Activated CD4-positive, alpha-beta T cell treated with anti-CD3 and anti-CD28 coated beads for 24 hours (primary cell): ENCODE measurements at places on chromosomes 13 and 19.

GRCh38 chr19:32909257-32909656, 39.7 kb upstream of the SLC7A9 start:
- no peak for DNase-seq

DNA sequence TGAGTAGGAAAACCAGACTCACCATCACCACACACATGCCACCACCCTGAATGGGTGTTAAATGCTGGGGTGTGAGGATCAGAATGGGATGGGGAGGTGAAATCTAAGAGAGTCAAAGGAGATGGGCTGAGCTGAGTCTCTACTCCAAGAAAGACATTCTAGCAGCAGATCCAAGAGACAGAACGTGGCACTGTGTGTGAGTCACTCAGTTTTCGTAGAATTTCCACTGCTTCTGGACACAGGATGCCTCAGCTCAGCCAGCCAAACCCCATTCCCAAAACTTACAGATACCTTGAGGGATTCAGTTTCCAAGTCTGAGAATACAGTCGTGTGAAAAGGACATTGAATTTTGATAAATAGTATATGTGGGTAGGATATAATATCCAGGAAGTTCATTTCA, 7.3 kb upstream of the CYP2A7 start:
- no peak for DNase-seq

GRCh38 chr19:44841231-44841630, 4.9 kb upstream of the NECTIN2 start:
- DNase-seq: no peak

GRCh38 chr13:40333226-40333625, 333.2 kb downstream of the FOXO1 start:
- DNase-seq: no peak

DNA sequence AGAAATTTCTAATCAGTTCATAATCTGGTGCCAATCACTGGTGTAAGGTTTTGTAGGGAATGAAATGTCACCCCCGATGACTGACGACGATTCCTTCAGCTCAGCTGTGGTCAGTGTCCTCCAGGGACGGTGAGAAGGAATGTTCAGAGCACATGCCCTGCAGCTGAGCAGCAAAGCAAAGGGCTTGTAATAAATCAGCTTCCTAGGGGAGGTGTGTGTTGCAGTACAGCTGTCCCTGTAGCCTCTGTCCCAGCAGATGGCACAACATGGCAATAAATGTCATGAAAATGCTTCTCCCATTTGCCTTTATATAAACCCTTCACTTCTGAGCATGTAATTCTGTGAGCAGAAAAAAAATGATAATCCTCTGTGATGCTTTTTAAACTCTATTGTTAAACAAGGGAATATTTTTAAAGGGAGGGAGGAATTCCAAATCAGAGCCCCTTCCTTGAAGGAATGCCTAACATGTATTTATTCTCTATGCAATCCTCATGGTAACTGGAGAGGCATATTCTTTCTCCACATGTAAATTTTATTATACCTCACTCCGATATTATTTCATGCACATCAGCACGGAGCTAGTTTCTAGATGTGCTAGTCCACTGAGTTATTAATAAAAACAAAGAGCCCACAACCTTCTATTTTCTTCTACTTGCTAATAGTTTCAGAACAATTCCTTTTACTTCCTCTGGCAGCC, 102.5 kb downstream of the FAM216B start:
- no peak for DNase-seq

DNA sequence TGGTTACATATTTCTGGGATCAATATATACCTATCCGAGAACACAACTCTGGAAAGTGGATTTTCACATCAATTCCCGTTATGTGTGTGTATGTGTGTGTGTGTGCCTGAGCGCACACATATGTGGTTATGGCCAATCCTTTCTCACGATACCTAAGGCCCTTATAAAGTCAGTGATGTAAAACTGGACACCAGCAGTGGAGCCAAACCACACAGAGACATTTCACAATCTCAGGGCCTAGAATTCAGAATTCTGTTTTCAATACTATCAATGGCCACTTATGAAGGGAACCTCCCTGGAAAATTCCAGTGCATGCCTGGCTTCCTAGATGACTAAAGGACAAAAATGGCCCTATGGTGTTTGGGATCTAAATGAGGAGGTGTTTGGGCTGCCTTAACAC, 187.3 kb upstream of the UBL3 start:
- DNase-seq: no peak

GRCh38 chr13:48562296-48563066, 29.6 kb upstream of the RCBTB2 start:
- DNase-seq: peak; percentile 13

GRCh38 chr19:39746836-39747529, 9.2 kb upstream of the CLC start:
- DNase-seq: no peak

GRCh38 chr13:66778461-66778860, 451.7 kb downstream of the PCDH9 start:
- no peak for DNase-seq

- DNase-seq: no peak
Observed at GRCh38 chr13:22777207-22777606, 403.6 kb upstream of the SGCG start.

GRCh38 chr19:33286899-33287298, 15.4 kb downstream of the CEBPA start:
- DNase-seq: no peak

DNA sequence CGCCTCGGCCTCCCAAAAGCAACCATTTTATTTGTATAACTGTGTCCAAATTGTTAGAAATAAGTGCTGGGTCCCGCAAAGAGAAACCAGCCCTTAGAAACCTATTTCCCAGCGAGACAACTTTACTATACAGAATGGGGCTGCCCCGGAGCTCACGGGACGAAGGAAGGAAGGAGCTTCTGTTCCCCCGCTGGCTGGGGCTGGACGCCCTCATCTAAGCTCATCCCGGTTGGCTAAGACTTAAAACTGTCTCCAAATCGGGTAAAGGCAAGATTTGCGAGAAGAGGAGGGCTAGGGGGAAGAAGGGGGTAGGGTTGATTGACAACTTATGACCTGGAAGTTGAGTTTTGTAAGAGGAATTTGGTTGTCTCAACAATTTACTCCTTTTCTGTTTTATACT, 12.3 kb upstream of the BSG start:
- DNase-seq: no peak

- no peak for DNase-seq
Observed at GRCh38 chr13:108925070-108925469, 295.7 kb downstream of the MYO16 start.

DNA sequence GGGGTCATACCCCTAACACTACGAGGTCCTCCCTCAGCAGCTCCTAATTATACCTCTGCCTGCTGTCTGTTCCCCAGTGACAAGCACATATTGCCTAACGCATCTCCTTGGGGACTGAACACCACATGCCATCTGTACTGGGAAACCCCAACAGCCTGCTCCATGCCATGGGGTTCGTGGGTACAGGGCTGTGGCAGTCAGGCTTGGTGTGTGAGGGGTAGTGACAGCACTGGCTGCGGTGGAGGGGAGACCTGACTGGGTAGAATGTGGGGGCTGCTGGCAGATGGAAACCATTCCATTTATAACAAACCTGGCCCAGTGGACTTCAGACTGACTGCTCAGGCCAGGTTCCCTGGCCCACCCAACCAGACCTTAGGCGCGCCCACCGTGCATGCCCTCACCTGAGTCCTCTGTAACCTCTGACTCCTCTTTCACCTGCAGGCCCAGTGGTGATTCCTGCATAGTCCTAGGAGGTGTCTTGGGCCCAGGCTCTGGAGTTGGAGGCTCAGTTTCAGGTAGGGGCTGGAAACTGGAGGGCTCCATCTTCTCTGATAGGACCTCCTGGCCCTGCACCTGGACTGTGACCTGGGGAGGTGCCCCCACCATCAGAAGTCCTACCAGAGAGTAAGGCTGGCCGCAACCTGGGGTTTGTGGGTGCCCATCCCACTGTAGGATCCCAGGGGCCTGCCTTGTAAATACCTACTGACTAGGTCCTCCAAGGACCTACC, 3.0 kb downstream of the MZF1 start:
- DNase-seq: no peak

DNA sequence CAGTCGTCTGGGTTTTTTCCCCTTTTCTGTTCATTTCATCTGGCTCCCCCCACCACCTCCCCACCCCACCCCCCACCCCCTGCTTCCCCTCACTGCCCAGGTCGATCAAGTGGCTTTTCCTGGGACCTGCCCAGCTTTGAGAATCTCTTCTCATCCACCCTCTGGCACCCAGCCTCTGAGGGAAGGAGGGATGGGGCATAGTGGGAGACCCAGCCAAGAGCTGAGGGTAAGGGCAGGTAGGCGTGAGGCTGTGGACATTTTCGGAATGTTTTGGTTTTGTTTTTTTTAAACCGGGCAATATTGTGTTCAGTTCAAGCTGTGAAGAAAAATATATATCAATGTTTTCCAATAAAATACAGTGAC, 9.3 kb downstream of the CALM3 start:
- no peak for DNase-seq

- DNase-seq: no peak
Observed at GRCh38 chr13:111789420-111789819, 277.5 kb upstream of the SOX1 start.

DNA sequence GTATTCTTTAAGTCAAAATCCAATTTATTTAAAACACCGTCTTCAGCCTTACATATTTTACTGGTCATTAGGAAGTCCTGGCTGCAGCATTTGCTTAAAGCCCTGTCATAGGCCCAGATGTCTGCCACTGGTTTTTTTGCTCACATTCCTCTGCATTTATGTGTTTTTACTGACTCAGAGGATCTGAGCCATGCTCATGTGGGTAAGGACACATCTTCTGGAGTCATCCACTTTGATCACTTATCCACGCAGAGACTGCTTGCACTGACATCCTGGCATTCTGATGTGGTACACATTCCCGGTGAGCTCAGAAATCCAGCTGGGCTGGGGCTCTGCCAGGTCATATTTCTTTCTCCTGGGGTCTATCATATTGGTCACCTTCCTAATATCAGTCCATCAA, 531.7 kb upstream of the ARGLU1 start:
- no peak for DNase-seq

DNA sequence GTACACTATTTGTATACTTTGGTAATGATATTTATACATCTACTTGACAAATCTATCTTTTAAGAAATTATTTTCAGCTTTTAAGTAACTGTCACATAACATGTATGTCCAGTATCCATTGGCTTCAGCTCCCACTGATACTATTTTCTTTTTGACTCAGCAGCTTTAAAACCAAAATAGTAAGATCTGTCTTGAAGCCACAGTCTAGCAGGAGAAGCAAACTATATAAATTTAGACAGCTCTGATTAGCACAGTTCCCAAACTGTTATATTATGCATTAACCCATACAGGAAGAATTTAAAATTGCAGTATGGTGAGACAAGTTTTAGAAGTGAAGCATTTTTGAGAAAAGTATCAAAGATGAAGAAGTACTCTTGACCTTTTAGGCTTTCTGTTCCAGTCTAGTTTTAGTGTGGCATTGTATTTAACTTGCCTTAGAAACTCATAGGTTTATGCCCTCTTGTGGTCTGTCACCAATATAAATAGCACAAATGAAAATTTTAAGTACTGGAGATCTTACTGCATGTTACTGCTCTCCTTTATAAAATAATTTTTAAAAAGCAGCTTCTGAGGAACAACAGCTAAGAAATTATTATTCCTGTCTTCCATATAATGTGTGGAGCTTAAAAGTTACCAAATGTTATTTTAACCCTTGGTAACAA, 24.7 kb downstream of the URI1 start:
- DNase-seq: no peak

- no peak for DNase-seq
Observed at GRCh38 chr13:28321756-28322155, 173.2 kb downstream of the FLT1 start.

GRCh38 chr19:45025264-45025663, 13.6 kb upstream of the CLASRP start:
- no peak for DNase-seq

GRCh38 chr13:73832825-73833224, 301.4 kb downstream of the KLF12 start:
- no peak for DNase-seq

DNA sequence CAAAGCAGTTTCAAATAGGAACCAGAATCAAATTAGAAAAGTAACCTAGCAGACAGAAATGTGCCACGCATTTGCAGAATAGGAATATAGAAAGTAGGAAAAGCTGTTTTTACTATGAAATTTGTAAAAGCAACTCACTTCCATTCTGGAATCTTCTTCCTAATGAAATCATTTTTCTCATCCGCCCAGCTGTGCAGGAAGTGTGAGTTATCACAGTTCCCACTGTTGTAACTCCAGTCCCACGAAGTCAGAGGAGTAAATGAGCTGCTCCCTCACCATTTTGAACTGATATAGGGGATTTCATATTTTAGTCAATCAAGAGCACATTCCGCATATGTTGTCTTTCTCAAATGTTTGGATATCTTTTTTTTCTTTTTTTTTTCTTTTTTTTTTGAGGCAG, 230.8 kb downstream of the TBC1D4 start:
- DNase-seq: no peak

DNA sequence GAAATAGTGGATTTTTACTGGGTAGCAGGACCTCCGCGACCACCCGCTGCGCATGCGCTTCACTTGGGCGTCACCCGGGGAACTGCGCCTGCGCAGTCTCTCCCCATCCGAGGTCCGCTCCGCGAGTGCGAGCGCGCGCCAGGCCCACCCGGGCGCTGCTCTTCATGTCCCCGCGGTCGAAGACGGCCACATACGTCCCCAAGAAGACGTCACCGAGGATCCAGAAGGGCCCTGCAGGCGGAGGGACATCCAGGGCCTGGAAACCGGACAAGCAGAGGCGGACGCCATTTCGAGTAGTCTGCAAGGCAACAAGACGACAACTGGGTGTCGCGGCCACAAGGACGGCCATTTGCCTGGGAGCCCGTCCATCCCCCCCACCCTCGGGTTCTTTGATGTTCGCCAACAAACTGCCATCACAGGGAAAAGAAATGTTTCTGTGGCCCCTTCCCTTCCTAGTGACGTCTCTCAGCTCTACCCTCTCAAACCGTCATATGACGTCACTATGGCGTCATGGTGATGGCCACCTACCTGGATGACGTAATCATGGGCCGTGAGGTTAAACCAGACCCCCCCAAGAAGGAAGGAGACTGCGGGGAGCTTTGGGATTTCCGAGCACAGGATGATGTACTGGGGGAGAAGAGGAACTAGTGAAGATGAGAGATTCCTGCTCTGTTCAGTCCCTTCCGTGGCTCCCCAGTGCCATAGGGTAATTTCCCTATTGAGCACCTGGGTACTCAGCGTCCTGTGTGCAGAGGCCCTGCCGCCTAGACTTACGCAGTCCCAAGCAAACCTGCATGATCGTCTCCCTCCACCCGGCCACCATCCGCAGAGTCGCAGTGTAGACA, 6.7 kb downstream of the NAPSA start:
- peak; percentile 61 for DNase-seq

DNA sequence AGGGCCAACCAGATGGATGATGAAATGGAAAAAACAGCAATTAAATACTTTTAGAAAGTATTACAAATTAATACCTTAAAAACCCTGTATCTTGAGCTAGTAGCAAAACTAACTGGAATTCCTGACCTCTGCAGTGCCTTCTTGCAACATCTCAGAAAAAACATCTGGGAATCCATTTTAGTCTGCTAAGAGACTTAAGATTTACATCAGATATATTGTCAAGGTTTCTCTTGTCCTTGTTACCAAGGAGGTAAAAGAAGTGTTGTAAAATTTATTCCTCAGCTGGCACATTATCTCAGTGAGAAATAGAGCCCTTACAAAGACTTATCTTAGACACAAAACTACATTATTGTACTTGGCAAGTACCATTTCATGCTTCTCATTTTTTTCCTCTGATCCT, 18.5 kb downstream of the KCNRG start:
- DNase-seq: no peak
